ENCODE measurements at places on chromosomes 2 and 18.

DNA sequence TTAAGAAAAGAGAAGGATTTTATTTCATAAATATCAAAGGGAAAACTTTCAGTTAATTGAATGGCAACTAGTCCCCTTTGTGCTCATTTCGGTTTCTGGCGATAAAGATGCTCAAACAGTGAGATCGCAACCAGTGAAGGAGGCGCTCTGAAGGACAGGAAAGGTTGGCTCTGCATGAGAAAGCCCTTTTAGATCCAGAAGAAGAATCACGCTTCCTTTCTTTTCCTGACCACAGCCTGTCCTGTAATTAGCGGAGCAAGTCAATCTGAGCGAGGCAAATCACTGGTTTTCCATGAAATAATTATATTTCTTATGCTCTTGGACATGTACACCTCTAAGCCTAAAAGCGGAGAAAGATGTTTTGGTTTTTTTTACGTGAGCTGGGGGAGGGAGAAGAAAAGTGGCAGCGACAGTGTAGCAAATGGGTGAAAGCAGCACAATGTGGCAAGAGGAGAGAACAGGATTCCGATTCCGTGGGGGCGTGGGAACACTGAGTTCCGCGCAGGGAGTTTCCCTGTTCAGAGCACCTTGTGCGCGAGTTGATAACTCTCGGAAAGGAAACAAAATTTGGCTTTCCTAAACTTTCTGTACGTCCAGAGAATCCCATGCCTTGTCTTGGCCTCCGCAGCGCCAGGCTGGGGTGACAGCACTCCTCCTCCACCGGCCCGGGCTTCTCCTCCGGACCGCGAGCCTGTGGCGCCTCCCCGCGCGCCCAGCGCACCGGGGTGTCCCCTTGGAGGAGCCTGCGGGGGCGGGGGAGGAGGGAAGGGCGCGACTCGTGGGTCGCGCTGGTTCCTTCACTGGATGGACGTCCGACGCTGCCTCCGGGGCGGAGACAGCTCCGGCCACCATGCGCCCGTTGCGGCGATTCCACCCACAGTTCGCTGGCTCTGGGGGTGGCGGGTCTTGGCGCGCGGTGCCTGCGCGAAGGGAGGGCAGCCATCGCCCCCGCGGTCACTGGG lies 620 bp upstream of the SLC9A2 start:
- H3K4me3 ChIP-seq = no peak overlapping the region
- H3K27ac ChIP-seq = no peak overlapping the region
- DNase-seq = no peak
- no peaks in the 10 kb centered on the region for H3K4me1 ChIP-seq

DNA sequence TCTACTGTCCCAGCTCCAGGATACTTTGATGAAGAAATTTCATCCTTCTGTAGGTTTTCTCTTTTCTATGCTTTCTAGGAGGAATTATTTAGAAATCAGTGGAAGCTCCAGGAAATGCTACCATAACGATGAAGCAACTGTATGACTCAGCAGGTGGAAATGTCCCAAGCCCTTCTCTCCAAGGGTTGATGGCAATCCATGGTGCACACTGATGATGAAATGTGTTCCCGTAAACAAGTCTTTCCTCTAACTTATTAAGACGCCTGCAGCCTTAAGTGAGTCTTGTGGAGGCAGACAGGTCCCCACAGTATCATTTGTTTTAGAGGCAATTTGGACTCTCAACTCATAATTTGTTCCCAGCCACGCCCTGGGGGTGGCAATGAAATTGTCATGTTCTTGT lies 777.6 kb upstream of the SOX11 start:
- H3K4me1 ChIP-seq = no peaks in the 10 kb centered on the region
- no peak overlapping the region for H3K4me3 ChIP-seq
- H3K27ac ChIP-seq = no peak overlapping the region
- H3K36me3 ChIP-seq = no peaks in the 10 kb centered on the region
- no peak for DNase-seq
- H3K27me3 ChIP-seq = no peaks in the 10 kb centered on the region

- no peak overlapping the region for H3K27ac ChIP-seq
- no peaks in the 10 kb centered on the region for H3K4me1 ChIP-seq
- no peak for DNase-seq
- peaks cover 4% of the 10 kb centered on the region for H3K36me3 ChIP-seq
- H3K27me3 ChIP-seq = no peaks in the 10 kb centered on the region
- no peak overlapping the region for H3K4me3 ChIP-seq
These were observed 85.6 kb downstream of the NCOA1 start for GRCh38 chr2:24576617-24577016.

DNA sequence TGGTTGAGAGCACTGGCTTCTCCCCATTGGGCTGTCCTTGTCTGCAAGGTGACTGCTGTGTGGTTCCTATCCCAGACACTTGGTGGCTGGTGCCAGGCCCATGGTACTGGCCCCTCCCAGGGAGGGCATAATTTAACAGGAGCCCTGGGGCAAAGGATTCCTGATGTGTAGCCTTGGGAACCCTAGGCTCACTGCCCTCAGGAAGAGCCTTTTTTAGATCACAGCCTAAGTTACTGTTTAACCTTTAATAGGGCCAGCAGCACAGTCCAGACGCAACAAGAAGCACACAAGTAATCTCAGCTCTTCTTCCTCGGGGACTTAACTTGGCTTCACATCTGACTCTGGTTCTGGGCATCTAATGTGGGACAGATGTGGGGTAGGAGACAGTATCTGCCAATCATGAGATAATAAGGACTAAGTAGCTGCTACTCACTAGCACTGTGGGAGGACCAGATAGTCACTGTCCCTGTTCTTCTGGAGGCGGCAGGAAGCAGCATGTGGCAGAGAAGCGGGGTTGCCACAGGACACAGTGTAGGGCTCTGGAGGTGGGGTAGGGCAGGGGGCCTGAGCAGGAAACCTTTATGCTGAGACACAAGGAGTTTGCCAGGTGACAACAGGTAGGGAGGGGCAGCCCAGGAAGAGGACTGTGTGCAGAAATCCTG lies 136.3 kb downstream of the TMEM17 start:
- H3K27ac ChIP-seq = no peak overlapping the region
- H3K27me3 ChIP-seq = no peaks in the 10 kb centered on the region
- H3K4me1 ChIP-seq = no peaks in the 10 kb centered on the region
- DNase-seq = no peak
- H3K36me3 ChIP-seq = no peaks in the 10 kb centered on the region

GRCh38 chr18:75139226-75139911 lies 69.6 kb downstream of the PTGR3 start:
- H3K4me1 ChIP-seq = no peaks in the 10 kb centered on the region
- no peak overlapping the region for H3K4me3 ChIP-seq
- H3K27me3 ChIP-seq = no peaks in the 10 kb centered on the region
- H3K27ac ChIP-seq = no peak overlapping the region
- H3K36me3 ChIP-seq = no peaks in the 10 kb centered on the region

GRCh38 chr2:1718339-1719220 lies 25.7 kb downstream of the PXDN start:
- no peak overlapping the region for H3K27ac ChIP-seq
- no peak overlapping the region for H3K4me3 ChIP-seq
- no peaks in the 10 kb centered on the region for H3K4me1 ChIP-seq
- peaks cover 3% of the 10 kb centered on the region for H3K27me3 ChIP-seq

DNA sequence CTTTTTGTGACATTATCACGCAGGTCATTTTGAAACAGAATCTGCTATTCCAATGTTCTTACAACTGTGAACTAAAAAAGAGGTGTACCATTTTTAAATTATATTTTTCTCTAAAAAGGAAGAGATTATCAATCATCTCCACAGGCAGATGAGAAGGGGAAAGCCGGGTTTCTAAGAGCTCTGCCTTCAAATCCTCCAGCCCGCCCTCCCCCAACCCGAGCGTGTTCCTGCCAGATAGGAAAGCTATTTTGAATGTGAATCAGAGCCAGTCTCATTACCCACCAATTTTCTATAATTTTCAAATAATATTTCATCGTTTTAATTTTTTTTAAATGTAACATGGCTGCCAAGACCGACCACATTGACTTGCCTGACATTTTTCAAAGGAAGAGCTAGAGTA lies 65.9 kb downstream of the KCNF1 start:
- no peak for DNase-seq
- no peaks in the 10 kb centered on the region for H3K36me3 ChIP-seq
- H3K27ac ChIP-seq = no peak overlapping the region
- peaks cover 14% of the 10 kb centered on the region for H3K27me3 ChIP-seq

Data from DND-41 (cell line).